ENCODE measurements at places on chromosomes 11 and 22.

- DNase-seq: peak; percentile 37
Observed at GRCh38 chr11:121426476-121427399, 25.4 kb upstream of the SORL1 start.

DNA sequence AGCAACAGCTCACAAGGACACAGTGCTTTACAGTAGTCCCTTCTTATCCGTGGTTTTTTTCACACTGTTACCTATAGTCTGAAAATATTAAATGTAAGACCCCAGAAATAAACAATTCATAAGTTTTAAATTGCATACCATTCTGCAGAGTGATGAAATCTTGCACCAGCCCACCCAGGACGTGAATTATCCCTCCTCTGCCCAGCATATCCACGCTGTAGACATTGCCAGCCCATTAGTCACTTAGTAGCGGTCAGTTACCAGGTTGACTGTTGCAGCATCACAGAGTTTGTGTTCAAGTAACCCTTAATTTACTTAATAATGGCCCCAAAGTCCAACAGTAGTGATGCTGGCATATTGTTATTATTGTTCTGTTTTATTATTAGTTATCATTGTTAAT lies 3.6 kb downstream of the CLTCL1 start:
- DNase-seq: no peak

DNA sequence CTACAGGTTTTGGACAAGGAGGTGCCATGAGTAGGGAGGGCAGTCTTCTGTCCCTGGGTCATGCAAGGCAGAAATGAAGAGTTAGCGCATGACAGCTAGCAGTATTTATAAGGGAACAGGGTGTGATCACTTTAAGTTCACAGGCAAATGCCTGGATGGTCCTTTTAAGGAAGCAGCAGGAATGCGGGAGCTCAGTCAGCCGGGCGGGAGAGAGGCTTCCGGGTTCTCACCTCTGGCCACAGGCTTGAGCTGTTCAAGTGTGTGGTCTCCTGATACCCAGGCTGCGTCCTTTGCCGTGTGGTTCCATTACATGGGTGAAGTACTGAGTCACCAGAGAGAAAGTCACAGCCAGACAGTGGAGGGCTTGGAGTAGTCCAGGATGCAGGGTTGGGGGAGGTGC lies 105.4 kb downstream of the BCR start:
- DNase-seq: no peak

- no peak for DNase-seq
Observed at GRCh38 chr11:947744-948143, 22.1 kb downstream of the AP2A2 start.

DNA sequence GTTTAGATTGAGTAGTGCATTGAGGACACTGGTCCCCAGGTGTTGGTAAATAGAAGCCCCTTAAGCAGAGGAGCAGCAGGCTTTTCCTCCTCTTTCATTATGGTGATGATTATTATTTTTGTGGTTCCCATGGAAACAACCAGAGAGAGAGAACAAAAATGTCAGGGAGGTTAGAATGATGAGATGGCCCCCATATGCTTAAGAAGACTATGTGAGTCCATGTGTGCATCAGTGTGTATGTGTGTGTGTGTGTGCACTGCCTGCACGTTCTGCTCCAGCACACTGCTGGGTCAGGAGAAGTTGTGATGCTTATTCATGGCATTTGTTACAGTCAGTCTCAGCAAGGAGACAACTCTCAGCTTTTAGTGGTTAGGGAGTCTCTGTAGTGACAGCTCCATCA lies 724.2 kb downstream of the NTM start:
- no peak for DNase-seq

DNA sequence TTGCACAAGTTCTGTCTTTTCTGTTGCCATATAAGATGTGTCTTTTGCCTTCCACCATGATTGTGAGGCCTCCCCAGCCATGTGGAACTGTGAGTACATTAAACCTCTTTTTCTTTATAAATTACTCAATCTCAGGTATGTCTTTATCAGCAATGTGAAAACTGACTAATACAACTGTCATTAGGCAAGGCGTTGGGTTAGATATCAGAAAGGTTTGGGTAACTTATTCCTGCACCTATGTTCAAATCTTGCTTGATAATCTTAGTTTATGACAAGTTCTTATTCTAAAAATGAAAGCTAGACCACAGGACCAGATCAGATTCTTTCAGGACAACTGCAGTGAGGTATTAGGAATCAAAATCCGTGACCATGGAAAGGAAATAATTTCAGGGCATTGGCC lies 160.6 kb upstream of the BDNF start:
- DNase-seq: no peak

DNA sequence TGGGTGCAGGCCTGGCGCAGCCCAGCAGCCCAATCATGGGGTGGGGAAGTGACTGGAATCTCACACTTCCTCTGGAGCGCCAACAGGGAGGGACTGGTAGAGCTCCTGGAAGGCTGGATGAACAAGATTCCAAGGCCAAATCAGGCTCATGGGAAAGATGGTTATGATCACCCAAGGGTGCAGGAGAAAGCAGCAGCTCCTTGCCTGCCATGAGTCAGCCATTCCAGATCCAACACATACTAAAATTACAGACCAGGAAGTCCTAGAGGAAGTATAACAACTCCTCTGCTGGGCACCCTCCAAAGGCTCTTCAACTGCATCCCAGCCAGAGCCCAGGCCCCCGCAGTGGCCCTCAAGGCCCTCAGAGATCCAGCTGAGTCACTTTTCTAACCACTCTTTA lies 427.3 kb downstream of the TENM4 start:
- no peak for DNase-seq

DNA sequence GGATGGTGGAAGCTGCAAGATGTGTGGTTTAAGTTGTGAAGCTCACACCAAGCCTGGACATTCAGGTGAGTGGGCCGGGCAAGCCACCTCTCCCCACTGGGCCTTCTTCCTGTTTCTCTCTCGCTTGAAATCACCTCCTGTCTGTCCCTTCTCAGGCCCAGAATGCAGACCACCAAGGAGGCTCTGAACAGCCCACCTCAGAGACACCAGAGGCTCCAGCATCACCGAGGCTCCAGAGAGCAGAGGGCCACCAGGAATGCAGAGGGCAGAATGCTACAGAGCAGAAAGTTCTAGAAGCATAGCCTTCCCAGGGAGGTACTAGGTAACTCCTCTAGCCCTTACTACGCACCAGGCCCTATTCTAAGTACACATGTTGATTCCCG lies 14.8 kb upstream of the IL2RB start:
- no peak for DNase-seq

DNA sequence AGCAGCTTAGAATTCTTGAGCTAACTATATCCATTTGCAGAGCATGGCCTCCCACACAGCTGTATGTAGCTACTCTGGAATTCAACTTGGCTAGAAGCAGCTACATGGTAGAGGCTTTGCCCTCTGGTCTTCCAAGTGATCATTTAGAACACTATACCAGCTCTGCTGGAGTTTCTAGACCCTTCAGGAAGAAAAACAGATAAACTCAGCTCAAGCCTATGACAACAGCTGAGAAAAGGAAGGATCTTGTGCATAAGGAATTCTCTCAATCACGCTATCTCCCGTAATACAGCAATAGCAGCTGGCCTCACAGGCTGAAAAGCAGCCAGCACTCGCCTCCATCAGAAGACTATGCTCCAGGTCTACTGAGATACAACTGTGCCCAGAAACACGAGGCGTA lies 50.6 kb upstream of the APOA1 start:
- DNase-seq: no peak

- DNase-seq: no peak
Observed at GRCh38 chr11:69893631-69894030, 74.4 kb upstream of the FGF3 start.

- DNase-seq: no peak
Observed at GRCh38 chr11:72347691-72348090, 86.6 kb downstream of the CLPB start.

GRCh38 chr11:103659206-103659618 lies 377.2 kb upstream of the DDI1 start:
- DNase-seq: no peak

GRCh38 chr11:111602865-111603610 lies 789 bp downstream of the SIK2 start:
- DNase-seq: no peak

DNA sequence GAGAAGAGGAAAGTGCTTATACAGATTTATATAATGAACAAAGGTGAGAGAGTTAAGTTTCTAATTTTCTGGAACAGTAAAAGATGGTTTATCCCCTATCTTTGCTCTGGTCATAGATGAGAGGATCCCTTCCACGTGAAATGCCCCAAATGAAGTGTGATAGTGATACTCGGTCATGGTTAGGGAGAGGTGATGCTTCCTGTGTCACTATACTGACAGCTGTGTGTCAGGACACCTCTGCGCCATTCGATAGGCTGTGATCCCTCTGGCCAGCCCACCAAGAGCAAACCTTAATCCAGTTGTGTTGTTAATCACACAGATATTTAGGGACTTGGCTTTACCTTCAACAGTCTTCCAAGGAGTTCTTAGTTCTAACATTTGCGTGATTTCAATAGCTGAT lies 57.7 kb downstream of the NCAM1 start:
- no peak for DNase-seq

- no peak for DNase-seq
Observed at GRCh38 chr11:10443152-10443551, 11.9 kb upstream of the AMPD3 start.
